ENCODE measurements at places on chromosomes 5 and 9.

DNA sequence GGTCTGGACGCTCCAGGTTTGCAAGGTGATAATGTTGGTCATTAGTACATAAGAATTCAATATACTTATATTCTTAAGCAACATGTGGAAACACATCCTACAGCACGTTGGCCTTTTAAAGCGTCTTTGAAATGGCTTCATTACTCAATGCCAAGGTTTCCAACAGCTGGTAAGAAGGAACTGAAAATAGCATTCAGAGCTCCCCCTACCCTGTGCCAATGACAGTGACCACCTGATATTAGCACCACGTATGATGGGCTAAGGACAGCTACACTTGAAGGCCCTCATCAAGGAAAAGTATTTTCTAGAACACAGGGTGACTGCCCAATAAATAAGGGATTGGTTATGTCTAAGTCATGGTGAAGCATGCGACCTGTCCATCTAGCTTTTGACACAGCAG lies 9.9 kb downstream of the ZNF622 start:
- no peak for DNase-seq

- no peak for DNase-seq
These were observed 6.3 kb upstream of the PHYKPL start for GRCh38 chr5:178238711-178239592.

- DNase-seq = no peak
These were observed 6.9 kb downstream of the RGMB start for GRCh38 chr5:98780390-98780789.

GRCh38 chr5:164132358-164132757 lies 626.9 kb downstream of the MAT2B start:
- DNase-seq = no peak

DNA sequence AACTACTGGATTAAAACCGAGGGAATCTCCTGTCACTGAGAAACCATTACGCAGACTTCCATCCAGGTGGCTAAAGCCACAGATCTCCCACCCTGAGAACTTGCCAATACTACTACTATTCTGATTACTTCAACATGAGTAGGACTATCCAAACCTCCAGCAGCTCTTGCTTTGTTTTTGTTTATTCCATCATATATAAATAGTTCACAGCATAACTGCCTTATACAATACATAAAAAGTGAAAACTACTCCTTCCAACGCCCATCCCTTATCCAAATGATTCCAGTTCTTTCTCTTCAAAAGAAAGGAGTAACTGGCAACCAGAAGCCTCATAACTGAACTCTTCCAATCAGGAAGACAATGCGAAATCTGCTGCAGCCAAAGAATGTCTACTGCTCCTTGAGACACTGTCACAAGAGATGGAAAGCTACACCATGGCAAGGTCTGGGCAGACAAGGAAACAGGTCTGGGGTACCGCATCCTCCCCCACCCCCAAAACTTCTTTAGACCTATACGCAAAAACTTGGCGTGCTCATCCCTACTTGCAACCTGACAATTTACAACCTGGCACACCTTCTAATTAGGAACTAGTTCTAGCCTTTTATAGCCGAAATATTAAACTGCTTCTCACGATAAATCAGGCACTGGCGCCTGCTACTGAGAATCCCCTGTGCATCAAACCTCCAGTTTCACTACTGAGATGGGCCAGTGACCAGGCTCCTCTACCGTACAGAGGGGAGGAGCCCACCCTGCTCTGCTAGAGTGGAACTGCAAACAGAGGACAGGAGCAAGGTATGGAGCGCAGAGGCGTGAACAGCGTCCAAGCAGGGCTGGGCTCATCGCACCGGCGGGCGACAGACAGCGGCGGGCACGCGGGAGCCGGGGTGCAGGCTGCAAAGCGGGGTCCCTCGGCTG lies 986 bp downstream of the PLPP1 start:
- DNase-seq = peak; percentile 80
